G401 (cell line): ENCODE measurements at places on chromosomes 1 and 21.

- no peak for DNase-seq
Observed at GRCh38 chr1:55669293-55669692, 454.1 kb upstream of the USP24 start.

GRCh38 chr1:4176841-4177240 is 276.8 kb upstream of the C1orf174 start:
- DNase-seq, result no peak

DNA sequence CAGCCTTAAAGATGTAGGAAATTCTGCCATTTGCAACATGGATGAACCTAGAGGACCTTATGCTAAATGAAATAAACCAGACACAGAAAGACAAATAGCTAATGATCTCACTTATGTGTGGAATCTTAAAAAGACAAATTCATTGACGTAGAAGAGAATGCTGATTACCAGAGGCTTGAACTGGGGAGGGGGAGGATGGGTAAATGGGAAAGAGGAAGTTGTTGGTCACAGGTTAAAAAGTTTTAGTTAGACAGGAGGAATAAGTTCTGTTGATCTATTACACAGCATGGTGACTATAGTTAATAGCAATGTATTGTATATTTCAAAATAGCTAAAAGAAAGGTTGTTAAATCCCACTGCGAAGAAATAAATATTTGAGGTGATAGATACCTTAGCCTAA is 62.8 kb downstream of the PKN2 start:
- no peak for DNase-seq

DNA sequence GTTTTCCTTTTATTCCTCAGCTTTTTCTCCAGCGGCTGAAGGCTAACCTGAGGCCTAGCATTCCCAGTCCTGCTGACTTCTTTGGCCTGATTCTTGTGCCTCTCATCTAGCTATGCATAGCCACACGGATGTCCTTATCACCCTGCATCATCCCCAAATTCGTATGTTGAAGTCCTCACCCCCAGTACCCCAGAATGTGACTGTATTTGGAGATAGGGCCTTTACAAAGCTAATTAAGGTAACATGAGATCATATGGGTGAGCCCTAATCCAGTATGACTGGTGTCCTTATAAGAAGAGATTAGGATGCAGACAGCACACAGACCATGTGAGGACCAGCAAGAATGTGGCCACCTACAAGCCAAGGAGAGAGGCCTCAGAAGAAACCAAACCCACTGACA is 44.6 kb downstream of the CDCP2 start:
- DNase-seq, result no peak

DNA sequence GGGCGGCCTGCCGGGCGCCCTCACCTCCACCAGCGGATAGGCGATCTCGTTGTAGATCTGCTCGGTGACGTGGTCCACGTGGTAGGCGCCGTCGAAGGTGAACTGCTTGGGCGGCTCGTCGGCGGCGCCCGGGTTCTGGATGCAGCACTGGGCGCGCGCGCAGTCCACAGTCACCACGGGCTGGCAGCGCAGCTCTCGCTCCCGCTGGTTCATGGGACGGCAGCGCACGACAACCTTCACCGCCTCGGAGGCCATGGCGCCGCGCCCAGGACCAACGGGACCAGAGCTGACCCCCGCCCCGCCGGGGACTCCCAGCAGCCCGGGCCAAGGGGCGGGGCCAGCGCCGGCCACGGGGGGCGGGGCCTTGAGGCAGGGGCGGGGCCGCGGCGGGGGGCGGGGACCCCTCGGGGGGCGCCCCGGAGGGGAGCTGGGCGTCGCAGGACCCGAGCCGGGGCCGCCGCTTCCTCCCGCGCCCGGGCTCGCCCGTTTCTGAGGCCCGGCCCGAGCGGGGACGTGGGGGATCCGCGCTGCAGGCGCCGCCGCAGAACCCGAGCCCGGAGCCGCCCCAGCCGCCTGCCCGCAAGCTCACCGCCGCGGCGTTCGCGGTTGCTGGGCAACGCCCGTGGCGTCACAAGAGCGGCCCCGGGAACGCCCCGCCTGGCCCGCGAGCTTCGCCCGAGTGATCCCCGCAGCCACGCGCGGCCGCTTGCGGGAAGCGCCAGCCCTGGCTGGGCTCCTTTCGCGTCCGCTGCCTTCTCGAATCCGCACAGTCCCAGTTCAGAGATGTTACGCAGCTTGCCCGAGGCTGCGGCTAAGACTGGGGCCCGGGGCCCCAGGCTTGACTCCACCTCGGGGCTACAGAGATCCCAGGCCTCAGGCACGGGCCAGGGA is at the start of gene KIF17:
Gene KIF17, minus strand, starts transcription at position 556 of the 891 bp plus-strand sequence. Its CDS starts 301 bp downstream, at position 255.
- DNase-seq, result peak; percentile 44

GRCh38 chr1:150267896-150268295 is 920 bp downstream of the APH1A start:
- no peak for DNase-seq

GRCh38 chr1:147822292-147822691 is 61.9 kb upstream of the GJA5 start:
- no peak for DNase-seq

DNA sequence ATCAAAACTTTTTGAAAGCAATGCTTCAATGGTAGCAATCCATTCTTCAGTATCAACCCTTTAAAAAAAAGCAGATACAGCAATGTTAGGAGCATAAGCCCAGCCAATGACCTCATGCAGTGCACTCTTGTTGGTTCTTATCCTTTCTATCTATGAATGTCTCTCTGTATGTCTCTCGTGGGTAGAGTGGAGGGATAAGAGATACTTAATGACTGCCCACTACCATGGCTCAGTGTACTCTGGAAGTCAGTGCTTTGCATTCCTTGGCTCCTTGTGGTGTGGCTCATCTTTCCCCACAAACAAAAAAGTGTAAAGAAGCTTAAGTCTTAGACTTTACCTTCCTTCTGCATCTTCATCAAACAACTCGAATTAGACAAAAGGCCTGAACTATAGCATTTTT is 50.3 kb downstream of the PCSK9 start:
- no peak for DNase-seq

DNA sequence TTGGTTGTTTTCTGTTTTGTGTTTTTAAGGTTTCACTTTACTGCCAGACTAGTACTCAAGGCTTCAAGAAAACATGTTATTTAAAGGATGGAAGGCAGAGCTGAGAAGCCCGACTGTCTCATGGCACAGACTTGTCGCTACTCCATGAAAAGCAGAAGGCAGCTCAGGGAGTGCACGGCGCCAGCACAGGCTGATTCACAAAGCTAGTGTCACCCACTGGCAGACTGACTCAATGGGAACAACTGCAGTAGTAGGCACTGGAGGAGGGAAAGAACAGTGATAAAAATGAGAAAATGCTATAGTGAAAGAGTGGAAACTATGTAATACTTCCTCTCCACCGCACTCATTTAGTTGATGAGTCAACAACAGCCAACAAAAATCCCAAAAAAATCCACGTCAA is 14.7 kb downstream of the HSF2BP start:
- DNase-seq, result no peak

DNA sequence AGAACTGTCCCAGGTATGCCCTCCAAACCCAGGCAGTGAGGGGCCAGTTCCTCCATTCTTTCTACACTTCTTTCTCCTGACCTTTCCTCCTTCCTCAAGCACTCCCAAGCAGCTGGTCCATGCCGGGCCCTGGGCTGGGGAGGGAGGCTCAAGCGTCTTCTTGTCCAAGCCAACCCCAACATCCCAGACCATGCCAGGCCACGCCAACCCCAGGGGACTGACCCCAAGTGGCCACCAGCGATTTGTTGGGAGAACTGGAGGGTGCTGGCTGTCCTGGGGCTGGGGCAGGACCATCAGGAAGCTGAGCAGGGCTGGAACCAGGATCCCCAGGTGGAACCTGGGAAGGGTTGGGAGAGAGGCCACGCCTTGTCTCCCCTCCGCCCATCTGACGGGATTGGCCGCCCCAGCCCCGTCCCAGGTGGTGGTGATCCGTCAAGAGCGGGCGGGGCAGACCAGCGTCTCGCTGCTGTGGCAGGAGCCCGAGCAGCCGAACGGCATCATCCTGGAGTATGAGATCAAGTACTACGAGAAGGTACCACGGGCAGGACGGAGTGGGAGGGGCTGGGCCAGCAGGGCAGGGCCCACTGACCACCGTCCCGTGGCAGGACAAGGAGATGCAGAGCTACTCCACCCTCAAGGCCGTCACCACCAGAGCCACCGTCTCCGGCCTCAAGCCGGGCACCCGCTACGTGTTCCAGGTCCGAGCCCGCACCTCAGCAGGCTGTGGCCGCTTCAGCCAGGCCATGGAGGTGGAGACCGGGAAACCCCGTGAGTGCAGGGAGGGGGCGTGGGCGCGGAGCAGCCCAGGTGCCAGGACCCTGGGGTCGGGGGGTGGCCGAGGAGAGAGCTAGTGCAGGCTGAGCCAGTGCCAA is 29.9 kb downstream of the EPHA8 start:
- no peak for DNase-seq

GRCh38 chr1:88891951-88892340 is 579 bp upstream of the GTF2B start:
- no peak for DNase-seq

GRCh38 chr1:152761609-152762213 is 3.9 kb downstream of the KPRP start:
- DNase-seq, result no peak

- DNase-seq, result no peak
Observed at GRCh38 chr1:188986745-188987417, 1490.8 kb downstream of the BRINP3 start.

DNA sequence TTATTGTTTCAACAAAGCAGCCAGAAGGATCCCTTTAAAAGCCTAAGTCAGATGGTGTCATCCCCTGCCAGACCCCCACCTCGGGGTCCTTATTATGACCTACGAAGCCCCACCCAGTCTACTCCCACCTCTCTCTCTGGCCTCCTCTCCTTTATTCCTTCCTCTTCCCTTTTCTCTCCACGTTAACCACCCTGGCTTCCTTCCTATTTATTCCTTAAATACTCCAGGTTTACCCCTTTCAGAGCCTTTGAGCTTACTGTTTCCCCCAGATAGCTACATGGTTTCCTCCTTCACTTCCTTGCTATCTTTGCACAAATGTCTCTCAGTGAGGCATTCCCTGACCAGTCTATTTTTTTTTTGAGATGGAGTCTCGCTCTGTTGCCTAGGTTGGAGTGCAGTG is 12.0 kb upstream of the SLC9A1 start:
- DNase-seq, result no peak

GRCh38 chr1:56910441-56910985 is 55.3 kb downstream of the C8B start:
- no peak for DNase-seq

- no peak for DNase-seq
Observed at GRCh38 chr1:161735837-161736236, 13.7 kb upstream of the DUSP12 start.

- DNase-seq, result no peak
Observed at GRCh38 chr1:186144505-186144904, 230.5 kb downstream of the TPR start.

- DNase-seq, result peak; percentile 9
Observed at GRCh38 chr1:27760426-27760825, 12.6 kb upstream of the STX12 start.

DNA sequence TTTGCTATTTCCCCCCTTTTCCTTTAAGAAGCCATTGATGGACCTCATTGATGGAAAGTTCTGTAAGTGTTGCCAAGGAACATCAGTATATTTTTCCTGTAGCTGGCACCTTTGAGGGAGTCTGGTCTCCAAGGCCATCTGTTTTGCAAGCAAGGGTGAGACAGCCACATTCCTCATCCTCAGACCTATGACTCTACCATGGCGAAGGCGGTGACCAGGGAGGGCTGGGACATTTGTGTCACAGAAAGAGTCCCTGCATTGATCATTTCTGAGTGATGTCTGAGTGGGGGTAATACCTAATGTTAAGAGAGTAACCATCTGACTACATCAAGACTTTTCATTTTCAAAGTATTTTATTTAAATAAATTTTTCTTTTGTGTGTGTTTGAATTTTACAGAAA is 35.4 kb downstream of the KIAA0040 start:
- DNase-seq, result no peak

GRCh38 chr1:65001231-65001792 is 35.0 kb upstream of the JAK1 start:
- DNase-seq, result no peak

GRCh38 chr1:221756830-221757551 is 15.1 kb upstream of the DUSP10 start:
- no peak for DNase-seq

DNA sequence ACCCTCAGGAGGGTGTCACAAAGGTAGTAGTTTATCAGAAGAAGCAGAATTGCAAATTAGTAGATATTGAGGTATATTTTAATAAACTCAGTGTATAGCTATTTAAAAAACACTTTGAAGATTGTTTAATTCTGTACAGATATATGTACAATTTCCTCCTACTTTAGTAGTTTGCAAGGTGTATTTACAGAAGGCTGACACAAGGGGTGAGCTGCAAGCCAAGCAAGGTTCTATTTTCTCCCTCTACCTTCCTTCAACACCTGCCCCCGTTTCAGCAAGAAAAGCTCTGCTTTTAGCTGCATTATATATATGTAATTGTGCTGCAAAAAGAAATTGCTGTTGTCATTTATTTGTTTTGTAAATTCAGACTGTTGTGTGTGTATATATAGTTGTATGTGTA is 674.2 kb upstream of the PKN2 start:
- DNase-seq, result no peak
